ENCODE measurements at places on chromosomes 7 and 10. TPM values are rescaled to one million over a fixed set of nuclear protein-coding genes. Genes with fewer than 3 reads are reported as not detected.

- H3K27ac ChIP-seq: peak overlapping the region; percentile 81
- H3K4me3 ChIP-seq: no peak overlapping the region
- peaks cover 21% of the 10 kb centered on the region for H3K4me1 ChIP-seq
- peak; percentile 70 for DNase-seq
- peaks cover 26% of the 10 kb centered on the region for H3K36me3 ChIP-seq
Measured at GRCh38 chr10:13660551-13660920, 73.8 kb downstream of the PRPF18 start.

DNA sequence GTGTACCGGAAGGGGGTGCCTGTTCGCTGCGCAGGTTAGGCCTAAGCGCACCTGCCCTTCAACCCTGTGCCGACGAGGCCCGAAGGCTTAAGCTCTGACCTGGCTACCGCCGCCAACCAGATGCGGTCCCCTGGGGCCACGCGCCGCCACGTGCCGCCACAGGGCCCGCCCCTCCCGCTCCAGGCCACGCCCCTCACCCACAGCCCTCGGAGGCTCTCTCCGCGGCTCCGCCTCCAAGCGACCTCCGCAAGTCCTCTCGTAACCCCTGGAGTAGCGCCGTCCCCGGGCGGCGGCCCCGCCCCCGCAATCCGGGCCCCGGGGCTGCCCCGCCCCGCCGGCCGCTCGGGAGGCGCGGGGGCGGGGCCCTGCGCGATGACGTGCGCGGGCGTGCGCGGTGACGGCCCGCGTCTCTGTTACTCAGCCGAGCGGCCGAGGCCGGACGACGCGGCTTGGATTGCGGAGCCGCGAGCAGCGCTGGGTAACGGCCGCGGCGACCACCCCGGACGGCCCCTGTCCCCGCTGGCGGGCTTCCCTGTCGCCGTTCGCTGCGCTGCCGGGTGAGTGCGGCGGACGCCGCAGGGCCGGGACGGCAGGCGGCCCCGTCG, at the start of gene MAPK8:
TSS of gene MAPK8 (plus strand) at position 413 of the 605 bp plus-strand sequence. CDS start 94,984 bp downstream, outside the sequence.
- peak; percentile 87 for DNase-seq
- H3K4me3 ChIP-seq: peak within 1 kb of the TSS; percentile 84
- H3K27ac ChIP-seq: peak within 1 kb of the TSS; percentile 85
- H3K36me3 ChIP-seq: no peaks in the 10 kb centered on the region
- peaks cover 12% of the 10 kb centered on the region for H3K27me3 ChIP-seq

DNA sequence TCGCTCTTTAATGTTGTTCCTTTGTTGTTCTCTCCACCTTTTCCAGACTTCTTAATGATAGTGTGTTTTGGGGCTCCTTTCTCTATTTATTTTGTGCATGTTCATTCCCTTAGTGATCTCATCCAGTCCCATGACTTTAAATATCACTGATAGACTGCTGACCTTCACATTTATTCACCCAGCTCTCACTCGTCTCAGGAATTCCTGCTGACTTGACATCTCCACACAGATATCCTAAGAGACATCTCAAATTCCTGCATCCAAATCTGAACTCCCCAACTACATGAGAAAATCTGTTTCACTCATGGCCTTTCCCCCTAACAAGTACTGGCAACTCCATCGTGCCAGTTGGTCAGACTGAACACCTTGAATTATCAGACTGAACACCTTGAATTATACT, 111.2 kb downstream of the CTTNBP2 start:
- no peaks in the 10 kb centered on the region for H3K4me1 ChIP-seq
- no peak for DNase-seq
- H3K36me3 ChIP-seq: peaks cover 2% of the 10 kb centered on the region
- H3K27ac ChIP-seq: no peak overlapping the region

Gene TRIM50
- not detected for total RNA-seq

- H3K27ac ChIP-seq: no peak overlapping the region
- no peak overlapping the region for H3K4me3 ChIP-seq
- DNase-seq: peak; percentile 3
Measured at GRCh38 chr10:81978238-81978637, 103.2 kb downstream of the NRG3 start.

Gene SLK
- 58.0 TPM for total RNA-seq

Gene GPR15LG
- total RNA-seq: not detected
